Activated gamma-delta T cell treated with anti-CD3 and anti-CD28 coated beads, Interleukin-2, amount 50 U/mL, for 16 hours (primary cell): ENCODE measurements at places on chromosomes 1 and 21.

GRCh38 chr1:17400725-17401341 lies 28.8 kb downstream of the PADI6 start:
- DNase-seq = no peak

DNA sequence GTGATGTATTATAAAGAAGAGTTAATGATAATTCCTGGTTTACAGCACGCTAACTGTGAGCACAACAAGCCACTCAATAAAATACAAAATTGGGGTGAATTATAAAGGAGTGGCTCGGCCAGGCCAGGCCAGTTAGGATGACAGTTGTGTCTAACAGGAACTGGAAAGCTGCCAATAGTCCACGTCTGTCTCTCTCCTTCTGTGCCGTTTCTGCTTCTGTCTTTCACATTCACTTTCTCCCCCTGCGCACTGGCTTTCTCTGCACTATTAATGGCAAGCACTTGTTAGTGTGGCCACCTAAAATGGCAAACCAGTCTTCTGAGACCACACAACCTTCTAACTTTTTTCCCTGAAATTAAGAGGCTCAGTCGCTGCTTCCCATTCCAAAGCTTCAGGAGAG lies 394.3 kb downstream of the NTNG1 start:
- no peak for DNase-seq

GRCh38 chr1:89901957-89902669 lies 81.3 kb downstream of the LRRC8D start:
- DNase-seq = no peak

- DNase-seq = no peak
These were observed 5.1 kb upstream of the SSR2 start for GRCh38 chr1:156025876-156026275.

DNA sequence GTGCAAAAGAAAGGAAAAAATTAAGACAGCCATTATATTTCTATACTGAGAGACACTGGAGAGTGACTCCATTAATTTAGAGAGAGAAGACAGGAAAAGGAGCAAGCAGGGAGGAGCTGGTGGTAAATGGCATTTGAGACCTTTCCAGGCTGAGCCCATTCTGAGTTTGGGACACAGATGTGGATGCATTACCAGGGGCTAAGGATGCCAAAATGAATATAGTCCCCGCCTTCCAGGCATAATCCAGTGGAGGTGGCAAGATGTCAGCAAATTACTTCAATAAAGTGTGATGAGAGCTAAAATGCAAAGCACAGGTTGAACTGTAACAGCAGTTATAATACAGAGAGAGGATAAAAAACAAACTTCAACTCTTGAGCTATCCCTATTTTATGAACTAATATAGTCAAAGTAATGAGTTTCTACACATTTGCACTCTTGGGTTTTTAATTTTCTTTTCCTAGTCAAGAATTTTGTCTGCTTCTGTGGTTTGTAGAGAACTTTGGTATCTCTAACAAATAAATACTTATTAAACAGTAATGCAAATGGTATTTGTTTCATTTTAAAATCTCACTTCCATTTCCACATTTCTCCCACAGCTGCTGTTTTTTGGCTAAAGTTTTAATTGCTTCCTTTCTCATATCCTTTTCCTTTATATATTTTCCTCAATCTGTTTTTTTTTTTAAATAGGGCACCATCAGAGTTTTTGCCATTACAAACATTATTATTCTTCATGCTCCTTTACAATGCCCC lies 228.2 kb upstream of the KCNK2 start:
- DNase-seq = no peak

GRCh38 chr21:33238565-33239255 lies 9.0 kb downstream of the IFNAR2 start:
- DNase-seq = no peak

DNA sequence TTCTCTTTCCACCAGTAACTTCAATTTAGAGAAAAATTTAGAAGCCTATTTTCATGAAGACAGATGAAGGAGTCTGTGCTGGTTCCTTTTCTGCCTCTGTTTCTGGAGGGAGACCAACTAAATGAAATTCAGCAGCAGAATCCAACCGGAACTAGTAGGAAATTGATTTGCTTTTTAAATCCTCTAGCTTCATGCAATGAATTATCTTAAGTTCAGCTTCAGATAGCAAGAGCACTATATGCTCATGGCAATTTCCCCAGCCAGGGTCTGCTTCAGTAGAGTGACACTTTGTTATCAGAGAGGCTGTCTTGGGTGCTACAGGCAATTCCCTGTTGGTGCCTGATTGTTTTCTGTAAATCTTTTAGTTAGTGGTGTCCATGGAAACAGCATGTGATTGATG lies 189.7 kb downstream of the SLC35F3 start:
- no peak for DNase-seq

- no peak for DNase-seq
These were observed 20.3 kb upstream of the LAPTM5 start for GRCh38 chr1:30777904-30778153.

DNA sequence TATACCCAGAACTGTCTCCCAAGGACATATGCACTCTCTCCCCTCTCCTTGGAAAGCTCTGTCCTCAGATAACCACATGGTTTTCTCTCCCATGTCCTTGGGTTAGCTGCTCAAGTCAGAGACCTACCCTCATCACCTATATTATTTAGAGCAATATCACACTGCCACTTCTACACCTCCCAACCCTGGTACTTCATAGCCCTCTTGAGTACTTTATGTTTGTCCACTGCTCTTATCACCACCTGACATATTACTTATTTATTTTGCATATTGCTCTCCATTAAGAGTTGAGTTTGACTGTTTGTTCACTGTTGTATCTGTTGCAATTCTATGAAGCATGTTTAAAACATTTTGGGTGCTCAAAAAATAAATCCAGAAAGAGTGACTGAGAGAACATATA lies 126.3 kb upstream of the ATP1B1 start:
- DNase-seq = no peak

DNA sequence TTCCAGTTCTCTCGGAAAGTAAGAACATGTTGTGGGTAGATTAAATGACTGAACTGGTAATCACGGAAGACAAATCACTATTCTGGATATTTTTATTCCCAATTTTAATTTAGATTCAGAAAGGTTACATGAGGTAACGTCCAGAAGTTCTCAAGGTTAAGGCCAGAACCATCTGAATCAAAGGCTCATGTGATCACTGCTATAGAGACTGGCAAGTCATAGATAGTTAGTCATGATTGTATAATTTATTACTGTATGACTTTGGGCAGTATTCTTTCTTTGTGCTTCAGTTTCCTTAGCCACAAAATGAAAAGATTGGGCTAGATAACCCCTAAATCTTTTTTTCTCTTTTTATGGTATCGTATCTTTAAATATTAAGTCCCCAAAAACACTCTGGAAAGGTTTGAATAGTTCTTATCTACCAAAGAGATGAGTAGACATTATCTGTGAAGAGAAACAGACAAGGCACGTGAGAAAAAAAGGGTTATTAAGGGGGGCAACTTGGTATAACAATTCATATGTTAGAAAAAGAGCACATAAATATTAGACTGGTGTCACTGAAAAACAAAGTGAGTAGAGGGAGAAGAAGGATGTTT lies 241.0 kb downstream of the PTPRC start:
- no peak for DNase-seq

GRCh38 chr1:168966636-168967035 lies 139.9 kb upstream of the ATP1B1 start:
- DNase-seq = no peak

DNA sequence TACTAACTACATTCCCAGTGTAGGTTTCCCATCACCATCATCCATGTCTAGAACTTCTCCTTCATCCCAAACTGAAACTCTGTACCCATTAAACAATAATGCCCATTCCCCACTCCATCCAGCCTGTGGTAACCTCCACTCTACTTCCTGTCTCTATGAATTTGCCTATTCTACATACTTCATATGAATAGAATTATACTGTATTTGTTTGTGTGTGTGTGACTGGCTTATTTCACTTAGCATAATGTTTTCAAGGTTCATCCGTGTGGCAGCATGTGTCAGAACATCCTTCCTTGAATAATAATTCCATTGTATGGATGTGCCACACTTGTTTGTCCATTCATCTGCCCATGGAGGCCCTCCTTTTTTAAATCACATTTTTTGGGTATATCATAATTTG lies 35.7 kb downstream of the ATP2B4 start:
- DNase-seq = no peak

DNA sequence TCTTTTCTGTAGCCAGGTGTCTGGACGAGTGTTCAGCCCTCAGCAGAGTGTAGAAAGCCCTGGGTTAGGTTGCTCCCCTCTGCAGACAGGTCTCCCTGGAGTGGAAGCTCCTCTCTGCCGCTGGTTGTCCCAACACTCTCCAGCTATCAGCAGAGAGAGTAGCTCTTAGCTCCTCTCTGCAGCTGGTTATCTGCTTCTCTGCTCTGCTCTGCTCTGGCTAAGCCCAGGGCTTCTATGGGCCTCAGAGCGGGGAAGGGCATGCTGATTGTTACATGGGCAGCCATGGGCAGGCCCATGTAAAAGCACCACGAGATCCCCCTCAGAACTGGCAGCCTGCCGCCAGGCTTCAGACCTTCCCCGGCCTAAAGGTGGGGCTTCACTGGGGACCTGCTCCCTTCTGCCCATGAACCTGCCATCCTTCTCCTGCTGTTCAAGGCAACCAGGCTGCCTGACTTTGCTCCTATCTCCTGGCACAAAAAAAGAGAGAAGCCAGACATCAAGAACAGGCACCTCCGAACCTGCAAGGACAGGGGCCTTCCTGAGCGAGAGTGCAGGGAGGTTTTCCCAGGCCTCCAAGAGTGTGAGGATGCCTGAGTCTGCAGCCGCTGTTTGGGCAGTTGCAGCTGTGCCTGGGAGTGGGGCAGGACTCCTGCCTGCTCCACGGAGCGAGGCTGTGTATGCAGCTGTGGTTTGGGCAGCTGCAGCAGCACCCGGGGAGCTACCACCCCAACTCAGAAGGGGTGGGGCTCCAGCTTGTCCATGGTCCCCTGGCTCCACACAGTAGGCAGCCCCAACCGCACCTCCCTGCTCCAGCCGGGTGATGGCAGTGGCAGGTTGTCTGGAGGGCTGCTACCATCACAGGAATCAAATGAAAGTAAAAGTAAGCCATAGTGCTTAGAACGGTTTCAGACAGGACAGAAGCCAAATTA lies 973.7 kb downstream of the LTN1 start:
- no peak for DNase-seq

GRCh38 chr1:168050307-168050706 lies 86.4 kb downstream of the GPR161 start:
- no peak for DNase-seq

- DNase-seq = no peak
These were observed 9.2 kb downstream of the ACADM start for GRCh38 chr1:75733661-75734060.

DNA sequence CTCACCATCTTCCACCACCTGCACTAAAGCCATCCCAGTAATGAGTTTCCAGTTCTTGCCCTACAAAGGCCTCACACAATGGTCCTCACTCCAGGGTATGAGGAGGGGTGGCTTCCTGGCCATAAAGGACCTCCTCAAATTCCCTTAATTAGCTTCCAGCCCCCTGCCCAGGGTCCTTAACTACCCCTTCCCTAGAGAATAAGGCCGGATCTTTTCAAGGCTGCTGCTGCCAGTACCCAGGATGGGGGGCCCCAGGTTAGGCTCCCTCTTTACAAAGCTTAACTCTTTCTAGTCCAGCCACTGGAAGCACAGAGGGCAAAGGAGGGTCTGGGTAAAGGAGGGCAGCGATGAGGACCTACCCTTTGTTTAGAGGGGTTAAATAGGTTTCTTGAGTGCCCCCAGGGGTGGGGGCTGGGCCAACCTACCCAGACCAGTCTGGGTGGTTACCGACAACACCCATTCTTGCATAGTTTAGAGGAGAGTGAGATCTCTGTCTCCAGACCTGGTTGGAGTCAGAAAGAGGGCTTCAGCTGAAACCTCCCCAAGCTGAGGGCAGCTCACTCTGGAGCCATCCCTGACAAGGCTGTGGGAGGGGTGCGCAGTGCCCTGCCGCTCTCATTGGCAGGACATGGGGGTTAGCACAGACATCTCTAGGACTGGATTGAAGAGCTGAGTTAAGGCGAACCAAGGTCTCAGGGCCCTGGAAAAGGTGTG lies 7.1 kb downstream of the BLACAT1 start:
- DNase-seq = no peak

GRCh38 chr1:36137776-36138175 lies 11.5 kb downstream of the TRAPPC3 start:
- DNase-seq = no peak

- DNase-seq = peak; percentile 30
These were observed 23.4 kb upstream of the RNF187 start for GRCh38 chr1:228463559-228464455.

DNA sequence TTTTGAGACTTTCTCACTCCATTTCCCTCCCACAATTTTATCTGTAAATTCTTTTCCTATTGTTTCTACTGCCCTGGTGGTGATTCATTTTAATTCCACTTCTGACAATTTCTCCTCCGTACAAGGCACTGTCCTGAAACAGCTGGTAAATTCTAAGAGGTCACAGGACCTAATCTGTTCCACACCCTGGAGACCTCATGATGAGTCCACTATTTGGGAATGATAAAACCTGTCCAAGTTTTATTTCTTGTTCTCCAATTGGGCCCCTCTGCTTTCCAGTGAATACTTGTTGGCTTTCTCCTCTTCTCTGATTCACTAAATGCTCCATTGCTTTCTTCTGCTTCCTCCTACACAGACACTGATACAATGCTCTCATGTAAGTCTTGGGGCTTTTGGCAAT lies 343.1 kb upstream of the DUSP10 start:
- no peak for DNase-seq

- DNase-seq = no peak
These were observed 88.9 kb downstream of the CRB1 start for GRCh38 chr1:197356723-197357533.

- DNase-seq = no peak
These were observed 183.0 kb downstream of the HIVEP3 start for GRCh38 chr1:41735631-41736260.

DNA sequence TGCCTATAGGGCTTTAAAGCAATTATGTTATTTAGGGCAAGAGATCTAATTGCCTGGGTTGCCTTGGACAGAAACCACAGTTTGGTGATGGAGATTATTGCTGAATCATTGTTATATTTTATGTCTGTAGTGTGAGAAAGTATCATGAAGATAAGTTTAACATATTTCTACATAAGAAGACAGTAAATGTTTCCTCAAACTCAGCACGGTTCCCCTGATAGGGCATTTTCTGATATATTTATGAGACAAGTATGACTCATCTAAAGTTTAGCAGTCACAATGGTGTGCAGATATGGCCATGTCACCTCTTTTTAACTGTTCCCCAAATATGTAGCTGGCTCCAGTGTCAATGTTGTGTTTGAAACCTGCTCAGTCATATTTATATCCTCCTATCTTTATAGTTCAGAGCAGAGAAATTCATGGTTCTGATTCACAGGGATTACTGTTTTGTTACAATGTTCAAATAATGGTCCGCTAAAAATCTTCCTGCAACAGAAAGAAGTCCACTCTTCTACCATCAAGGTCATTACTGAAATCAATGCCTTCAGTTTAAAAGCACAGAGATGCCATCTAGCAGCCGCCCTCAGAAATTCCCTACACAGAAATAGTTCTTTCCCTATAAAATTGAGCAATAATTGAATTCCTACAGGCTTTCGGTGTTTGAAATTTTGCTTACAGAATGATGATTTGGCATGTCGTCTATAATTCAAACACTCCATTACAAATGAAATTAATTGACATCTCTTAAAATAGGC lies 3.7 kb downstream of the OLFM3 start:
- no peak for DNase-seq
